Osteoblast (primary cell): ENCODE measurements at places on chromosomes 12 and 14. TPM values are rescaled to one million over a fixed set of nuclear protein-coding genes. Genes with fewer than 3 reads are reported as not detected.

KRT75 gene
- under 0.01 TPM in 1 of 2 replicates, not detected in the other for total RNA-seq

SLC25A29 gene
- 11.8 and 19.9 TPM in 2 replicates for total RNA-seq

OTUB2 gene
- total RNA-seq: 1.2 and 1.4 TPM in 2 replicates

CCDC197 gene
- not detected in 2 replicates for total RNA-seq

TBPL2 gene
- total RNA-seq: not detected in 2 replicates

CNTN1 gene
- 0.29 and 0.36 TPM in 2 replicates for total RNA-seq

FOXN4 gene
- total RNA-seq: not detected in 2 replicates

NRXN3 gene
- total RNA-seq: 1.8 and 2.5 TPM in 2 replicates
